ENCODE measurements at places on chromosomes 7 and 10. TPM values are rescaled to one million over a fixed set of nuclear protein-coding genes. Genes with fewer than 3 reads are reported as not detected.

ASB10 gene
- not detected for total RNA-seq

IFIT1 gene
- 3.8 TPM for total RNA-seq

INPP5A gene
- total RNA-seq, result 23.9 TPM

COA1 gene
- total RNA-seq, result 53.5 TPM

ARHGEF5 gene
- total RNA-seq, result 0.66 TPM

TAS2R4 gene
- total RNA-seq, result 0.85 TPM

MRPS17 gene
- 20.9 TPM for total RNA-seq

HOXA5 gene
- 13.1 TPM for total RNA-seq

TSPAN33 gene
- 0.07 TPM for total RNA-seq

KIAA1549 gene
- total RNA-seq, result 1.9 TPM

XPNPEP1 gene
- total RNA-seq, result 196 TPM

GATA3 gene
- total RNA-seq, result 0.25 TPM

LIPN gene
- total RNA-seq, result not detected

AZGP1 gene
- not detected for total RNA-seq

SMKR1 gene
- total RNA-seq, result 0.63 TPM

SLC39A12 gene
- total RNA-seq, result not detected

ATG9B gene
- total RNA-seq, result under 0.01 TPM

CLDN12 gene
- total RNA-seq, result 4.6 TPM

AKR1E2 gene
- total RNA-seq, result 3.4 TPM

TBX20 gene
- 5.9 TPM for total RNA-seq

NCF1 gene
- total RNA-seq, result not detected

NUTM2A gene
- total RNA-seq, result 0.07 TPM

CDC14C gene
- not detected for total RNA-seq

CRTAC1 gene
- 2.5 TPM for total RNA-seq

CRHR2 gene
- total RNA-seq, result not detected

SLC29A3 gene
- total RNA-seq, result 0.95 TPM

FKBP6 gene
- not detected for total RNA-seq

PKD2L1 gene
- total RNA-seq, result not detected

UCMA gene
- not detected for total RNA-seq

CLCN1 gene
- total RNA-seq, result not detected

CDK1 gene
- total RNA-seq, result 44.6 TPM

LEP gene
- total RNA-seq, result not detected

CPN1 gene
- not detected for total RNA-seq

HGF gene
- 5.1 TPM for total RNA-seq

TSPAN15 gene
- total RNA-seq, result 21.0 TPM

LRIT1 gene
- not detected for total RNA-seq

BLVRA gene
- 32.8 TPM for total RNA-seq

SLC26A3 gene
- total RNA-seq, result not detected

PWWP2B gene
- 10.9 TPM for total RNA-seq

MRC1 gene
- total RNA-seq, result 2.4 TPM

CPA2 gene
- not detected for total RNA-seq

OR2A12 gene
- not detected for total RNA-seq

NEBL gene
- 0.71 TPM for total RNA-seq

SFXN2 gene
- total RNA-seq, result 14.1 TPM

HYAL4 gene
- total RNA-seq, result 0.20 TPM

SFTPA1 gene
- total RNA-seq, result not detected

OR2A42 gene
- under 0.01 TPM for total RNA-seq

ADAM8 gene
- total RNA-seq, result 0.46 TPM

SPAM1 gene
- total RNA-seq, result not detected

OPN1SW gene
- not detected for total RNA-seq

CHN2 gene
- total RNA-seq, result 0.78 TPM

PGAM2 gene
- 0.14 TPM for total RNA-seq

PNLIPRP3 gene
- not detected for total RNA-seq

APBB1IP gene
- not detected for total RNA-seq

ABHD11 gene
- total RNA-seq, result 11.9 TPM

All from pulmonary artery endothelial cell (primary cell).